NCI-H69 (cell line): ENCODE measurements at places on chromosomes 7 and 10.
A peak's percentile ranks its signal among the peaks of the same experiment; 100 is the strongest.

DNA sequence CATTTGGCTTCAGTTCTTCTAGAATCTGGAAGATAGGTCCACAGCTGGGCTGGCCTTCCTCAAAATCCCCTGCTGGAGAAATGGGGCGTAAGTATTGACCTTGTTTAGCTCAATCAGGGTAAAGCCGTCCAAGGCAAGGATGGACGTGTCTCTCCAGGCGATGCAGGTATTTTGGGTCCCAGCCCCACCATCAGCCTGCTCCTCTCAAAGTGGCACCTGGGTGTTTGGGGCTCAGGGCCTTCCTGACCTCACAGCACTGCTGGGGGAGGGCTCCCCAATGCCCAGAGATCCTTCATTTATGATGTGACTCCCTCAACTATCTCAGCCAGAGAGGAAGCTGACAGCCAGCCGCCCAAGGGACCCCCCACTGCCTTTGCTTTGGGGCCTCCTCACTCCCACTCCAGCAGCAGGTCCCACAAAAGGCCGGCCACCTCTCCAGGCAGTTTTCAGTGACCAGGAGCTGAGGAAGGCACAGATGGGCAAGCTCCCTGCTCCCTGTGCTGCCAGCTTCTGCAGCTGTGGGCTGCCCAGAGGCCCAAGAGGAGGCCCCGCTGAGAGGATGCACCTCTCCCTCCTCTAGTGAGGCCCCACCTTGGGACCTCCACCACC lies 140.0 kb upstream of the TCERG1L start:
- no peak for DNase-seq

DNA sequence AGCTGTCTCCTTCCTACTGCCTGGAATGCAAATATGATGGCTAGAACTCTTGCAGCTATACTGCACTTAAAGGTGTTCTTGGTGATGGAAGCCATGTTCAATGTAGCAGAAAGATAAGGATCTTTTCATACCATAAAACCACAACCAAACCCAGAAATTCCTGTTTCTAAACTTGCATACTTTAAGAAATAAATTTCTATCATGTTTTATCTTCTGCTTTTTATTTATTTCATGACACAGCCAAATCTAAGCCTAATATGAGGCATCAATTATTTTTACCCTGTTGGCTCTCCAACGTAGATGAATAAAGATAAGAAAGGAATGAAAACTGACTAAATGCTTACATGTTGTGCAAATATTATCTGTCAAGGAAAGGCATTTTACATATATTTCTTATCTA lies 224.1 kb downstream of the DOCK4 start:
- DNase-seq, result no peak

DNA sequence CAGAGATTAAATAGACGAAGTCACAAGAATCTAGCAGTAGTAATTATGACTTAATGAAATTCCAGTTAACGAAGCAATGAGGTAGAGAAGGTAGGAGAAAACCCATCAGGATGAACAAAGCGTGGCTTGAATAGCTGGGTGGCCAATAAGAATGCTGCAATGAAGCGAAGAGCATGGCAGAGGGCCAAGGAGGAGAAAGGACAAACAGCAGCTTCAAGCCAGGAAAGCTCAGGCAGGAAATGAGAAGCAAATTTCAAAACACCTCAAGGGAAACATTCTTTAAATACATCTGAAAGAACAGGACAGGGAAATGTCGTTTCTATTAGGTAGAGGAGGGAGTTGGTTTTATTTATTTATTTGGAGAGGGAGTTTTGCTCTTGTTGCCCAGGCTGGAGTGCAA lies 122.5 kb downstream of the KIAA1217 start:
- no peak for DNase-seq

- DNase-seq, result peak; percentile 33
These were observed 588 bp downstream of the GLI3 start for GRCh38 chr7:42236266-42236975.

GRCh38 chr10:87594864-87595263 lies 64.8 kb upstream of the PAPSS2 start:
- no peak for DNase-seq

DNA sequence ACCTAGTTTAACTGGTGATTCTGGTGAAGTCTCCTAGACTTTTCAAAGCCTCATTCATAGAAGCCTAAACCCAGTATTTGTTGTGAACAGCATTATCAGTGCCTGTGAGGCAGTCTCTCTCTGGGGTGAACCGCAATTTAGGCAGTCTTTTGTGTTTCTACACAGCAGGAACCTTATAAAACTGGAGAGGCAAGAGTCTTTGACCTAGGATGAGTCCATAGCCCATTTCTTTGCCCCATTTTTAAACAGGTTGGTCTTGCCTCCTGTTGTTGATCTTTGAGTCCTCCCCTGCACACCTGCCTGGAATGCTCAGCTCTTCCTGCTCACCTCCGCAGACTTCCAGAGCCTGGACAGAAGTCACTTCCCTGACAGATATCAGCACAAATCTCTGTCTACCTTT lies 51.2 kb upstream of the NRP1 start:
- no peak for DNase-seq

- DNase-seq, result no peak
These were observed 35.2 kb downstream of the PRSS2 start for GRCh38 chr7:142806022-142806356.

DNA sequence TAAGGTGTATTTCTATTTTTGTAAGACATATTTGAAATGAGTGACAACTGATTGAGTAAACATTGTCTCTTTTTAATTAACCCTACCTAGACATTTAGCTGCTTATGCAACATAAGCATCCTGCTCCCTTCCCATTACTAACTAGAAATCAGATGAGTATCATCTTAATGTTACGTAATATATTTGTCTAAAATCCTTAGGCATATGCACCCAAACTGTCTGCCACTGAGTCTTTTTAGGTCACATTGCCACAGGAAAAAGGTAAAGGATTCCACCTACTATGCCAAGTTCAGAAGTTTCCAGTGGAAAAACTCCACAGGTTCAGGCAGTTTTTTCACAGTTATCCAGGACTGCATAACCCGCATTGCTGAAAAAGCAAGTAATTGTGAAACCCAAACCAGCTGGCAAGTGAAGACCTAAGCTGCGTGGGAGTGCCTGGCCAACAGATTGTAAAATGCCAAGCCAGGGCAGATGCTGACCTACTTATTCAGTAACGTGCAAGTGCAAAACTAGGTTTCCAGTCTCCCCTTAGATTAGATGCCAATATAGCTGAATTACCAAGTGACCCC lies 983.7 kb downstream of the GATA3 start:
- no peak for DNase-seq

GRCh38 chr10:34041871-34042270 lies 707.4 kb upstream of the NRP1 start:
- no peak for DNase-seq

- DNase-seq, result no peak
These were observed 145.6 kb downstream of the EXOC4 start for GRCh38 chr7:133398506-133398905.

- peak; percentile 35 for DNase-seq
These were observed 58.2 kb upstream of the PDGFA start for GRCh38 chr7:577741-578370.

DNA sequence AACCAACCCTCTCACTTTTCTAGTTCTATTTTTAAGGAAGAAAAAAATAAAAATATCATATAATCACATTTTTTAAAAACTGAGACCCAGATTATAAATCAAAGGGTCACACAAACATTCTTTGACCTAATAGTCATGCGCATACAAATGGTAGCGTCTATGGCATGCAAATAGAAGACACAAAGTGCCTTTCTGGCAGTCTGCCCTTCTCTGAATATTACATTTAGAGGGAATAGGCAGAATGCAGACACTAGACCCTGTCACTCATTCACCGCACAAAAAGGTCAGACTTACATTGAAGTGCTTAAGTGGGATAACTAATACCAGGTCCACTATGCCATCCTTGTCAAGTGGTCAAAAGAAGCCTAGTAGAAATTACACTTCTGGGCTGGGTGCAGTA lies 26.5 kb upstream of the FHIP2A start:
- DNase-seq, result peak; percentile 13

DNA sequence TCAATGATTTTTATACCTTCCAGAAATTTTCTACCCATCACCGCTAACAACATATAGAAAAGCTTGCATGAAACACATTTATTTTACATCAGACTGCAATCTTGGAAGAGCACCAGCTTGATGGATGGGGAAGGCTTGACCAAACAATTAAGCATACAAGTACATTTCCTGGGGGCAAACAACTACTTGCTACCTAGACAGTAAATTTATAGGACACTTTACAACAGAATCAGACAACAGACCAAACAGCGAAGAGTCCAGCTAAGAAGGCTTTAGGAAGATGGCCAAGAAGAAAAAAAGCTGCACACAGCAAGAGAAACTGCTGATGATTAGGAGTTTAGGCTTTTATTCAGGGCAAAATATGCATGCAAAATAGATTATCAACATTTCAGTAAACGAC lies 8.0 kb downstream of the AASS start:
- peak; percentile 93 for DNase-seq

- no peak for DNase-seq
These were observed 202.0 kb downstream of the POM121L12 start for GRCh38 chr7:53237344-53237913.

DNA sequence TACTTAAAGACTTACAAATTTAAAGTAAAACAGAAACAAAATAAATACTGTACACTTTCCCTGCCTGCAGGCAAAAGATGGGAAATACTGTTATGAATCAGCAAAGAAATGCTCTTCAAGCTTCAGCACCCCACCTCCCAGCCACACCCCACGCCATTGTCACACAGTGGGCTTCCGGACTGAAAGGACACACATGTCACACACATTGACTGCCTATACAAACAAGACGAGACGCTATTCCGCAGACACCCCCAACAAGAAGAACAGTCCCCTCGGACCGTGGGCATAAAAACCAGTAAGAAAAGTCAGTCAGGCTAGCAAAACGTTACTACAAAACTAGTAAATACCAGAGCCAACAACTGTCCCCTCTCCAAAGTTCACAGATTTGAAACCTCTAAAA lies 22.2 kb upstream of the PARP12 start:
- DNase-seq, result peak; percentile 22
